Activated CD4-positive, alpha-beta T cell treated with anti-CD3 and anti-CD28 coated beads for 24 hours (primary cell): ENCODE measurements at places on chromosomes 11 and 22.

- DNase-seq: no peak
Measured at GRCh38 chr11:30585125-30585891, 845 bp downstream of the MPPED2 start.

DNA sequence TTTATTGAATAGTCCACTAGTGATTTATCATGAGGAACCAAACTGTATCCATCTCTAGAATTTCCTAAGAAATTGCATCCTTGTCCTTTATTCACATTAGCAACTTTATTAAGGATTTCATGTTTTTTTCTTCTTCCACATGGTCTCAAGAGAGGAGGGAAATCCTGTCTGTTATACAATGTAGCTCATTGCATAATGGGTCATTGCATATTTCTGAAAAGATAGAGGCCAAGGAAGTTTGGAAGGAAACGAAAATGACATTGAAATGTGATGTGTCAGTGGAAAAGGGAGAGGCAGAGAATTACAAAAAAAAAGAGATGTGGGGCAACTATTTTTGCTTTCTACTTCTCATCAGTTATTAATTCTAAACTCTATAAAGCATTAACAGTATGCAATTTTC lies 353.1 kb downstream of the METTL15 start:
- DNase-seq: no peak

- DNase-seq: peak; percentile 26
Measured at GRCh38 chr11:9001736-9002135, 2.1 kb downstream of the NRIP3 start.

DNA sequence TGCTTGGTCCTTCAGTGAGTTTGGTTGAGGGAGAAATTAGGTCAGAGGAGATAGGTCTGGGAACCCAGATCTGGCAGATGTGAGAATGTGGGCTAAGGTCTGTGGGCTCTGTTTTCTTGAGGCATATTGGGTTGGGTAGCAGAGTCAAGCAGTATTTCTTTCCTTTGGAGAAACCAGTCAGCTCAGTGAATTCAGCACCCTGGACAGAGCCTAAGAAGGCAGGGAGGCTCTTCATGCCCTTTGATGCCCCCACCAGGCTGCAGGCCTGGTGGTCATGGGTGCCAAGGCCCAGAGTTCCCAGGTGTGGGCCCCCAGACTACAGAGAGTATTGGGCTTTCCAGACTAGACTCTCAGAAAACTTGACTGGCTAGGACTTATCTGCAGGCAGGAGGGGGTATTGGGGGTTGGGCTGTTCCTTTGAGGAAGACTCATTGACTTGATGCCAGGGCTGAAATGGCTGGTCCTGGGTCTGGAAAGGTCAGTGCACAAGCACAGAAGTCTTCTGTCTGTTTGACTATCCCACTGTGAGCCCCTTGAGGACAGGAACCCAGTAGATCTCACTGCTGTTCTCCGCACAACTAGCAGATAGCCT lies 45.3 kb upstream of the NECTIN1 start:
- DNase-seq: no peak

DNA sequence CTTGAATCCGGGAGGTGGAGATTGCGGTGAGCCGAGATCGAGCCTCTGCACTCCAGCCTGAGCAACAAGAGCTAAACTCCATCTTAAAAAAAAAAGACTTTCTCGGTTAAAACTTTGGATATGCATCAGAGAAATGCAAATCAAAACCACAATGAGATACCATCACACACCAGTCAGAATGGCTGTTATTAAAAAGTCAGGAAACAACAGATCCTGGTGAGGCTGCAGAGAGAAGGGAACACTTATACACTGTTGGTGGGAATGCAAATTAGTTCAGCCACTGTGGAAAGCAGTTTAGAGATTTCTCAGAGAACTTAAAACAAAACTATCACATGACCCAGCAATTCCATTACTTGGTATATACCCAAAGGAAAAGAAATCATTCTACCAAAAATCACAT lies 619.4 kb upstream of the KIRREL3 start:
- no peak for DNase-seq

DNA sequence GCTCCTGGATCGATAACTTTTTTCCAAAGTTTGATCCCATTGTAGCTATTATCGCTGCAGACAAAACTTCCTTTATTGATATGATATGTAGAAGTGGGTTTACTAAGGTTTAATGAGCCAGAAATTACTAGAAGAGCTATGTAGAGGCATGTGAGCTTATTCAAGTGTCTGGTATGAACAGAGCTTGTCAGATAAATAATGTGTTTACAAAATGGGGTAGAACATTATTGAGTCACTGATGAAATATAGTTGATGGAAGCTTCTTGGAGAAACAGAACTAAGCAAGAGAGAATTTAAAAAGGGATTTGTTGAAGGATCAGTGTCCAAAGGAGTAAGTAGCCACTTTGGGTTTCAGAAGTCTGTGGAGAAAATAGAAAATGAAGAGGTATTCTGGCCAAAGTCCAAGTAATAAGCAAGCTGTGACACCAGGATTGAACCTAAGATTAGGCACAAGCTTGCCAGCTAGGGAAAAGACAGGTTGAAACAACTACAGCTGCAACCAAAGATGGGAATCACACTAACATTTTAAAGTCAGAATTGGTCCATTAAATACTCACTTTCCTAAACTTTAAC lies 104.3 kb downstream of the MAML2 start:
- no peak for DNase-seq

DNA sequence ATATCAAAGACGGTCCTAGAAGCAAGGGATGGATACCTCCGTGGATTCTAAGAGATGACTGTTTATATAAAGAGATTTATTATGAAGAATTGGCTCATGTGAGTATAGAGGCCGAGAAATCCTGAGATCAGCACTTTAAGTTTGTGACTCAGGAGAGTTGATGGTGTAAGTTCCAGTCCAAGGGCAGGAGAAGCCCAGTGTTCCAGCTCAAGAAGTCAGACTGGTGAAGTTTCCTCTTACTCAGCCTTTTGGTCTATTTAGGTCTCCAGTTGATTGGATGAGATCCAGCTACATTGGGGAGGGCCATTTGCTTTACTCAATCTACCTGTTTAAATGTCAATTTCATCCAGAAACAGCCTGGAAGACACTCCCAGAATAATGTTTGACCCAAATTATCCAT lies 45.1 kb downstream of the TSPAN18 start:
- no peak for DNase-seq

- DNase-seq: no peak
Measured at GRCh38 chr22:36334821-36335603, 52.8 kb downstream of the MYH9 start.

DNA sequence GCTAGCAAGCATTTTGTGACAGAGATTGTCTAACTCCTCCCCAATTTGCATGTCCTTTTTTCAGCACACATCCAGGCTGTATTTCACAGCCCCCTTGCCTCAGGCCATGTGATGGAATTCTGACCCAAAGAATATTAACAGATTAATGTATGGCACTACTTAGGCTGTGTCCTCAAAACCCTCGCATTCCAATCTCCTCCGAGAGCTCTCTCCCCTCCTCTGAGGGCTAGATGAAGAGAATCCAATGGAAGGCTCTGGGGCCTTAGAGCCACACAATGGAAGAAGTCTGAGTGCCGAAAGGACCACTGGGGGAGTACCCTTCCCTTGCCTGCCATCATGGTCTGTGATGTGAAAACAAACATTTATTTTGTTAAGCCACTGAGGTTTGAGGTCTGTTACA lies 13.7 kb upstream of the NNMT start:
- no peak for DNase-seq

GRCh38 chr11:64787526-64788320 lies 9.4 kb upstream of the SF1 start:
- peak; percentile 53 for DNase-seq

GRCh38 chr11:88300888-88301487 lies 36.5 kb downstream of the CTSC start:
- DNase-seq: no peak

DNA sequence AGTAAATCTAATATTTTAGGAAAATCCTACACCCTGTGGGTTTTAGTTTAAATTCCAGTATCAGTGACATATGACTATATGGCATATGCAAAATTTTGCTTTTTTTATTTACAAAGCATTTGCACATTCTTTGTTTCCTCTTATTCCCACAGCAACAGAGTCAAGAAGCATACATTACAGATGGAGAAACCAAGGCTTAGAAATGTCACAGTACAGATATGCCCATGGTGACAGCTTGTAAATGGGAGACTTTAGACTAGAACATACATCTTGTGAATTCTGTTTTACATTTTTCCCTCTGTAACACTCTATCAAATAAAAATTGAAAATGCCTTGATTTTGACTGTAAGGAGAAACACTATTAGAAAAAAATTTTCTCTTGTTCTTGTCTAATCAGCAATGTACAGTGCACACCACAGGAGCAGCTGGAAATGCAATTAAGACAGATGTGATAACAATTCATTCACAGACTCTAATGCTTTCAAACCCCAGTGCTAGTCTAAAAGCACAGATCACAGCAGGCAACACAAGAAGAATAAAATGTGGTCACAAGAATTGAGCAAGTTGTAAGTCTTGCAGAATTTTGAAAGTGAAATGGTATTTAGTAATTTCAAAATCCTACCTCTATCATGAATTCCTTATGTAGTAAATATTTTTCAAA lies 375.9 kb downstream of the LUZP2 start:
- DNase-seq: no peak

GRCh38 chr11:36151933-36152580 lies 137.2 kb downstream of the COMMD9 start:
- no peak for DNase-seq

DNA sequence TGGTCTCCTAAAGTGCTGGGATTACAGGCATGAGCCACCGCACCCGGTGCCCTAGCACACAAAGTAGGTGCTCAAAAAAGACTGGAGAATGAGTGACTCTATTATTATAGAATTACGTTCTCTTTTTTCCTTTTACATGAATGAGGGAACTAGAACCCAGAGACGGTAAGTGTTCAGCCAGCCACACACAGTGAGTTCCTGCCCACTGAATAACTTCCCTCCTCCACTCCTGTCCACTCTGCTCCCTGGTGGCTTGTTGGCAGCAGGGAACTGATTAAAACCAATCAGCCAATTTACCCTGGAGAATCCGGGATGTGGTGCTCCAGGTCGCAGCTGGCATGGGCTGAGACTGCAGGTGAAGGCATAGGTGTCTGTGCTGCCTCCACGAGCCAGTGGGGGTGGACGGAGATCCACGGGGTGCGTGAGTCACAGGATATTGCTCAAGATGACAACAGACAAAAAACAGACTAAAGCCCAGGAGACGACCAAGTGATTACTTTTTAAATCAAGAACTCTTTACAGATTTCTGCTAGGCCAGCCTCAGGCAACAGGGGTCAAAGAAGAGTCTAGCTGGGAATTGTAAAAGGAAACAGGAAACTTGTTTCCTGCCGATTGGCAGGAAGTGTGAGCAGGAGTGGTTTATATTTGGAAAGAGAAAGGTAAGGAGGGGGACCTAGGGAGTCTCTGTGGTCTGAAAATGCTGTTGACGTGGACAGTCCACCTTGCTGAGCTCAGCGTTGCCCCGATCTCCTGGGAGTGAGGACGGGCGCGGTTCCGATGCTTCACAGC lies 95.2 kb upstream of the TP53I11 start:
- no peak for DNase-seq

- no peak for DNase-seq
Measured at GRCh38 chr11:26607725-26608506, 35.9 kb upstream of the MUC15 start.

DNA sequence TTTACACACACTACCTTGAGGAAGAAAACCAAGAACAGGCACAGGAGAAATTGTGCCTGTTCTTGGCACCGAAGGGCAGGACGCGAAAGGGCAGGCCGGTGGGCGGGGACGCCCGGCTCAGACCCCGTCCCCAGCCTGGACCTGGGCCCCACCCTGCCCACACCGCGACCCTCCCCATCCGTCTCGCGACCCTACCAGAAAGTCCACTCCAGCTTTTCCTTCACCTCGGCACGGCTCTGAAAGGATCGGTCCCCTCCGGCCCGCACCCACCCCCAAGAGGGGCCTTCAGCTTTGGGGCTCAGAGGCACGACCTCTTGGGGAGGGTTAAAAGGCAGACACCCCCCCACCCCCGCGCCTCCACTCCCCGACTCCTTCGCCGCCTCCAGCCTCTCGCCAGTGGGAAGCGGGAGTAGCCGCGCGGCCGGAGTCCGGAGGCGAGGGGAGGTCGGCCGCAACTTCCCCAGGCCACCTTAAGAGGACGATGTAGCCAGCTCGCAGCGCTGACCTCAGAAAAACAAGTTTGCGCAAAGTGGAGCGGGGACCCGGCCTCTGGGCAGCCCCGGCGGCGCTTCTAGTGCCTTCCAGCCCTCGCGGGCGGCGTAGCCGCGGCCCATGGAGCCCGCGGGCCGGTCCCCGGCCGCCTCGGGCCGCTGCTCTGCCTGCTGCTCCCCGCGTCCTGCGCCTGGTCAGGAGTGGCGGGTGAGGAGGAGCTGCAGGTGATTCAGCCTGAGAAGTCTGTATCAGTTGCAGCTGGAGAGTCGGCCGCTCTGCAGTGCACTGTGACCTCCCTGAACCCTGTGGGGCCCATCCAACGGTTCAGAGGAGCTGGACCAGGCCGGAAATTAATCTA lies 4.4 kb downstream of the SEC14L6 start:
- no peak for DNase-seq
